Nephron progenitor cell (in vitro differentiated cells): ENCODE measurements at places on chromosomes 2 and 18.

DNA sequence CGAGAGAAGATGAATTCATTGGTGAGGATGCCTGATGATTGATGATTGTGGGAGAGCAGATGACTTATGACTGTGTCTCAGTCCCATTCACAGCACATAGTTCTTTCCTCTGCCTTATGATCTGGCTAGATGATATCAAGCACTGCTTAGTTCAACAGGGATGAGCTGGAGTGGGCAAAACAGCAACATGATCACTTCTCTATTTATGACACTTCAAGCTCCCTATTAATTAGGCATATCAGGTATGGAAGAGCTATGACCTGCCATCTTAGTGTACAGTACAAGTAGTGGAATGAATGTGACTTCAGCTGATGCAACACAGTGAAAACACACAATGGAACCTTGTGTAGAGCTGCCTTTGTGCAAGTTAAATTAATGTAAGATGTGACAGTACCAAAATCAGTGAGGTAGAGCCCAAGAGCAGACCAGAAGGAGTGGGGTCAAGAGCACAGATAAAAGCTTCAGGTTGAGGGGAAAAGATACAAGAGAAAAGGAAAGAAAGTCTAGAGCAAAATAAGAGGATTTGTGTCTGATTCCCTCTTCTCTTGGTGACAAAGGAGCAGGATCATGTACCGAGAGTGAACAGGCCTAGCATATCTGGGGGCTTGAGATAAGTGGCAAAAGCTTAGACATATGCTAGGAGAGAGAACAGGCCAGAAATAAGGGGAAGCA, 93.0 kb upstream of the MYO3B start:
- DNase-seq = no peak

DNA sequence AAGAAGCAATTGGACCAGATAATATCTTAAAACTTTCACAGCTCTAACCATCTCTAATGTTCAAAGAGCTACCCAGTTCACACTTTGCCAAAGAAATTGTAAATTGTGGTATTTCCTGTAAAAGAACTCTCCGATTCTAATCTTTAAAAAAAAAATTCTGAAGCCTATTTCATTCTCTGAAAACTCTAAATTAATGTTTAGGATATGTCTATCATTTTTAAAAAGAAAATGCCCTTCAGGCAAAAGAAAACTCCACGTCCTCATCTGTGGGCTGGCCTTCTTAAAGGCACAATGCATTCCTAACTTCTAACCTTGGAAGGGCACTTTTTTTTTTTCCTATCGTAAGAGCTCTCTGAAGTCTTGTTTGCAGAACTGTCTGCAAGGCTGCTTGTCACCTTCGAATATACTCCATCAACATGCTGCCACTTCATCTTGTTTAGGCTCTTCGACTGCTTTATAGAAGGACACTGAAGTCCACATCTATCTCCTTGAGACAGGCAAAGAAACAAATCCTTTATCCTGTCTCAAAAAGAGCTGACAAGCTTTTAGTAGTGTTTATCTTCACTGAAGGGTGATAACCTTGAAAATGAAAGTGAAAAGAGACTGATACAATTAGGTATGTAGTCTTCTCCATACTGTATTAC, 124.3 kb upstream of the SLC39A10 start:
- no peak for DNase-seq

DNA sequence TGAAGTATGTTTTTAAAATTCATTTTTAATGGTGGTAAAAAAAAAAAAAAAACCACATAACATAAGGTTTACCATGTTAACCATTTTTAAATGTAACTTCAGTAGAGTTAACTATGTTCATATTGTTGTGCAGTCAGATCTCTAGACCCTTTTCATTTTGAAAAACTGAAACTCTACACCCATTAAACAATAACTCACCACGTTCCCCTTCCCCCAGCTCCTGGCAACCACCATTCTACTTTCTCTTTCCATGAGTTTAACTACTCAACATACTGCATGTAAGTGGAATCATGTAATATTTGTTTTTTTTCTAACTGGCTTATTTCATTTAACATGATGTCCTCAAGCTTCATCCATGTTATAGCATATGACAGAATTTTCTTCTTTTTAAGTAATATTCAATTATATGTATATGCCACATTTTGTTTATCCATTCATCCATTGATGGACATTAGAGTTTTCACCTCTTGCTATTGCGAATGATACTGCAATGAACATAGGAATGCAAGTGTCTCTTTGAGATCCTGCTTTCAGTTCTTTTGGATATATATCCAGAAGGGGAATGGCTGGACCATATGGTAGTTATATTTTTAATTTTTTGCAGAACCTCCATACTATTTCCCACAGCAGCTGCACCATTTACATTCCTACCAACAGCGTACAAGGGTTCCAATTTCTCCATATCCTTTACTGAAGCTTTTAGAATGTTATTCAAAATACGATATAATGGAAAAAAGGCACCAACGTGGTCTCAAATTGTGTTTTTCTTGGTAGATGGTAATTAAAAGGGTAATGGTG, 91.0 kb downstream of the SPTBN1 start:
- no peak for DNase-seq

- peak; percentile 3 for DNase-seq
These were observed 562.9 kb downstream of the ARHGAP15 start for GRCh38 chr2:143692162-143692561.

- no peak for DNase-seq
These were observed 52.9 kb upstream of the NABP1 start for GRCh38 chr2:191625016-191625415.

GRCh38 chr2:241373446-241373845, 17.4 kb downstream of the FARP2 start:
- no peak for DNase-seq

DNA sequence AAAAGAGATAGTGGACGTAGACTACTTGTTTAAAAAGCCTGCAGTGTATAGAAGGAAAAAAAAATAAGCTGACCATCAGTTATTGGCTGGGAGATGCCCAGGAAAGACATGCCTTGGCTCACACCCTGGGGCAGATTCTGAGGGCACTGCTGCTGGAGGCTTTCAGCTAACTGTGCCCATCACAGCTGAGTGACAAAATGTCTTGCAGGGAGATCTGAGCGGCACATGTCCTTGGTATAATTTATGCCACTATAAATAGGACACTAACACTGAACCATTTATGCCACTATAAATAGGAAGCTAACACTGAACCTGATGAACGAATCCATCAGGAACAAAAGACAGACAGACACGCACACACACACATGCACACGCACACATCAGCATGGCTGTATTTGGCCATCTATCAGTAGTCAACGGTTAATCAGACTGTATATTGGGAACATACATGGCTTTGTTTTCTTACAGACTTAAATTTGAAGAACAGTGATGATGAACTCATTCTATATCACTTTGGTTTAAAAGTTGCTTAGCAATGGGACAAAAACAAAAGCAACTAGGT, 68.2 kb upstream of the NOSTRIN start:
- no peak for DNase-seq

DNA sequence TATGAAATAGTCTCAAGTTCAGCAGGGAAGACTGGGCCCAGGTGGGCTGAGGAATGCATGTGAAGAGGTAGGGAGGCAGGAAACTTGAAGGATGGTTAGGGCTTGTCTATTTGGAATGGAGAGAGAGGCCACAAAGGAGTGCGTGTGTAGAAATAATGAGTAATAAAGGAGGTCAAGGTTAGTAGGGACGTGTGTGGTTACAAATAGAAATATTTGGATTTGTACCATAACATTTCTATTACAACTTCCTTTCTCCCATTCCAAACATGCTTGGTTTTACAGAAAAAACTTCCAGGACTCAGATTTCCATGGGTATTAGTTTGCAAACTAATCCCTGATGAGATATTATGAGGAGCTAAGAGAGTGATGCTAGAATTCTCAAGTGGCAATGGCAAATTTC, 280.6 kb downstream of the NCKAP5 start:
- DNase-seq = no peak

DNA sequence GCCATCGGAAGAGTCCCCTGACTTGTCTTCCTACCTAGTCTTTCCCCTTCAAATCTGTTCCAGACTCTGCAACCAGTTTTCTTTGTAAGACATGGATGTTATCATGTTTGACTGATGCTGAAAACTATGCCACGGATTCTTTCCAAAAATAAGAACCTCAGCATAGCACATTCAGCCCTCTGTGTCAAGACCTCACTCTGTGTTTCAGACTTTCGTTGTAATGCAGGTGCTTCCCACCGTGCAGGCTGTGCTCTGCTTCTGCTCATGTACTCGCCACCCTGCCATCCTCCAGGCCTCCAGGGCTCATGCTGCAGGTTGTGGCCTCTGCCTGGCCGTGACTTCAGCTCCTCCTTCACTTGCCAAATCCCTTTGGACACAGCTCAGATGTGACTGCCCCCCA, 347.0 kb upstream of the RAB12 start:
- no peak for DNase-seq

DNA sequence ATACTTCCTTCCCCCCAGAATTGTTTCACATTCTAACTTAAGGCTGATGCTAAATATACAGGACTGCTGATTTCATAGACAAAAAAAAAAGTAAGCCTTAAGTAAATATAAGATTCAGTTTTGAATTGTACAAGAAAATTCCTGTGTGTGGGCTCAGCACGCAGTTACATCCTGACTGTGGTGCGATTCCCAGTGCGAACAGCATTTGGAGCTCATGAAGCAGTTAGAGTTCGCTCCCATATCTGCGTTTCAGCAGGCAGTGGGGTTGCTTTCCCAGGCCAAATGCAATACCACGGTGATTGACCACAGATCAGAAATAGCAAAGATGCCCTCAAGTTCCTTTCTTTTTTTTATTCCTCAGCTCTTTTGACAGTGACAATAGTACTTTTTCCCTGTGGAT, 75.6 kb downstream of the SATB2 start:
- DNase-seq = no peak

- no peak for DNase-seq
These were observed 46.7 kb upstream of the KCNG2 start for GRCh38 chr18:79750980-79751571.

DNA sequence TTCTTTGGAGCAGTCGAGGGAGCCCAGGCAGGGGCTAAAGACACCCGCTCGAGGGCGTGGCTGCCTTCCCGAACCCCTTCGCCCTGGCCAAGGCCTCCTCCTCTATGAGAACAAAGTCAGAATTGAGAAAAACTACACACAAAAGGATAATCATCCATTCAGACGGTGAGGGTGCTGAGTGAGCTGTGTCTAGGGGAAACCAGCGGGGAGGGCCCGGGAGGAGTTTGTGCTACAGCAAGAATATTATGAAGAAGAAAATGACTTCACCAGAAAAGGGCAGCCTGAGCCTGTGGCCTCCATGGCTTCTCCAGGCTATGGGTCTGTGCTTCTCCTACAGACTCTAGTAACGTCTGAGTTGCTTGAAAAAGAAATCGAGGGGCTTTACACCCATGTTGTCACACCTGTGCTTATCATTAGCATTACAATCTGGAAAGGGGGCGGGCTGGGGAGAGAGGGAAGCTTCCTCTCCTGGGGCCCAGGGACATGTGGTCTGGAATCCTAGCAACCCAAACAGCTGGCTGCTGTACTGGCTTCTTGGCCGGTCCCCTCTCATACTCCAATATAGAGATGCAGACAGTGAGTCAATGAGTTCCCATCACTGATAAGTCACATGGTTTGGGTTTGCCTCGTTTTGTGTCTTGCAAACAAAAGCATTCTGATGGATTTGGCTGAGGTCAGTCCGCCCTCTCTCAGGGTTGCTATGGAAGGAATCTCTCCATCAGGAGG, 52.0 kb upstream of the ARL4C start:
- no peak for DNase-seq

GRCh38 chr2:13135856-13136255, 419.1 kb downstream of the TRIB2 start:
- no peak for DNase-seq

DNA sequence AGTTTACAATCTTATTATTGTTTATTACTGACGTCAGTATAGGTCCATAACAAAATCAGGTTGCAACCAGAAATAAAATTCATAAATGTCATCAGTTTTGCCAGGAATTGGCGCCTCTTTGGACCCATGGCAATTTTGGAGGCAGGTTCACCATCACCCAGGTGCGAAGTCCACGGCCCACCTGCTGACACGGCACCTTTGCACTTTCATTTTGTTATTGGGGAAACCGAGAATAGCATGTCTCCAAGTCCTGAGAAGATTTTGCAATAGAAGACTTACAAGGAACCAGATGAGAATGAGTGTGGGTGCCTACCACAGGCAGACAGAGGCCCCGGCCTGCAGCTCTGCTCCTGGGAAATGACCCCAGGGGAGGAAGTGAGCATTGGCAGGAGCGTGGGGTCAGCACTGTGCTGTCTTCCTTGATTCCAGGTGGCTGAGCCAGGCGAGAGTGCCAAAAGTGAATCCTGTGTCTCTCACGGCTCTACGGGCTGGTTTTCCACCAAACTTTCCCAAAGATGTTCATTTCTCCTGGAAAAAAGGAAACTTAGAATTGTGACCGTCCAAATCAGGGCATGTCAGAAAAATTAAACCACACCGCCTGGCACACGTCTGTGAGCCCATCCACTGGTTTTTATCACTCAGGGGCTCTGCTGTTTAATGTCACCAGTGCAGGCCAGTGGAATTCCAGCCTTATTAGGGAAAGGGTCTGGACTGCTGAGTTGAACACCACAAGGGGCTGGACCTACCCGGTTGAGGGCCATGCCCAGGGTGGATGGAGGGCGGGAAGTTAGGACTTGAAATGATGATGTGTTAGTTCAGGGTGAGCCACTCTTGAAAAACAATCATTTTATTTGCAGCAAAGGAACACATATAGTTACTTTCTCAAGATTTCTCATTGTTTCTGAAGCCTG, 96.5 kb downstream of the PTGR3 start:
- no peak for DNase-seq

GRCh38 chr2:144526831-144527230, 6.9 kb upstream of the ZEB2 start:
- no peak for DNase-seq

GRCh38 chr2:219706823-219707281, 79.4 kb downstream of the SLC4A3 start:
- DNase-seq = no peak

DNA sequence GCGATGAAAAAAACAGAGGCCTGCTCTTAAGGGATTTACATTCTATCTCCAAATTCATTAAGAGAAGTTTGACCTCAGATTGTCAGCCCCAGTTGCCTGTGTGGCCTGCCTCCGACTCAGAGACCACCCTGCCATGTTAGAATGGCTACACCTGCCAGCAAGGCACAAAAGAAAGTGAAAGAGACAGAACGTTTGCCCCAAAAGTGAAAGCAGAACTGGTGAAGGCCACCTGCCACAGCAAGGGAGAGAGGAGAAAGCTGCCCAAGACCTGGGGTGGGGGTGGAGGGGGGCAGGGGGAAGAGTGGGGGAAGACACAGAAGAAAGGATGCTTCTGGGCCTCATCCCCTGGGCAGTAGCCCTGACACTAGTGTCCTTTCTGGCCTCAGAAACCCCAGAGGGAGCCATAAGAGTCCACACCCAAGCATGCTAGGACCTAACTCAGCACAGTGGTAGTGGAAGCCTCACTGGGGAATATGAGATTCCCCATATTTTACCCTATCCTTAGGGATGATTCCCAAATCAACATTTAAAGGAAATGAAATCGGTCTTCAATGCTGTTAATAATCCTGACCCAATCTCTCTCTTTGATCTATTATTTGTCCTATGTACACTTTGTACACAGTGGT, 389.7 kb downstream of the TXNL1 start:
- no peak for DNase-seq

GRCh38 chr2:64295326-64296139, 151.3 kb upstream of the PELI1 start:
- no peak for DNase-seq
